WERI-Rb-1 (cell line): ENCODE measurements at places on chromosomes 4 and X.

GRCh38 chr4:56375458-56375857 lies 11.8 kb downstream of the AASDH start:
- DNase-seq: no peak

DNA sequence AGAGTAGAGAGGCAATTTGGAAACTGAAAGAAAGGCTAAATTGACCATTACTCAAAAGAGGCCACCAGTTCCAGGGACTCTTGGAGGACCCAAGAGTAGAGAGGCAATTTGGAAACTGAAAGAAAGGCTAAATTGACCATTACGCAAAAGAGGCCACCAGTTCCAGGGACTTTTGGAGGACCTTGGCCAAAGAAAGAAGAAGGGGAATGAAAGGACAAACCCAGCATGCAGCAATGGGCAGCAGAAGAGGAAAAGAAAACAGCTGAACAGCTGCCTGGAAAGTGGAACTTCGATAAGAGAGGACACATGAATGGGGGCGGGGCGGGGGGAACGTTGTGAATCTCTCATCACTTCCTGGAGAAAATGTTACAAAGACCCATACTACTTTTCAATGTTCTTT lies 80.8 kb downstream of the PALLD start:
- DNase-seq: no peak

- DNase-seq: no peak
These were observed 36.1 kb downstream of the HERC6 start for GRCh38 chr4:88414755-88415154.

- DNase-seq: no peak
These were observed 44.7 kb upstream of the ACSL4 start for GRCh38 chrX:109777749-109778148.

GRCh38 chr4:167616476-167616875 lies 382.2 kb upstream of the SPOCK3 start:
- no peak for DNase-seq

- DNase-seq: no peak
These were observed 105.9 kb upstream of the HPGD start for GRCh38 chr4:174628191-174628590.

GRCh38 chr4:94728056-94728766 lies 29.5 kb upstream of the BMPR1B start:
- no peak for DNase-seq

DNA sequence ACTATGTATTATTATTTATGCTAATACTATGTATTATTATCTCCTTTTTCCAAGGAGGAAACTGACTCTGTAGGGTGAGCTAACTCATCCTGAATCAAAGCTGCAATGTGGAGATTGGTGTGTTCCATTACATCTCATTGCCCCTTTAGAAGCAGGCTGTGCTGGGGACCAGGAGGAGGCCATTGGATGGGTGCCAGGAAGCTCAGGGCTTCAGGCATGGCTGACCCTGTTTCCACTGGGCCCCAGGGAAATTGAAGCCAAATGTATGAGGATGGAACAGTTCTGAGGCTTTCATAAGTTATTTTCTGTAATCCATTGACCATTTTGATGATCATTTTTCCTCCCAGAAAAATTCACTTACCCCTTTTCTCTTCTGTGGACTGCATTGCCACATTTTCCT lies 418.8 kb upstream of the ZFP42 start:
- DNase-seq: no peak

DNA sequence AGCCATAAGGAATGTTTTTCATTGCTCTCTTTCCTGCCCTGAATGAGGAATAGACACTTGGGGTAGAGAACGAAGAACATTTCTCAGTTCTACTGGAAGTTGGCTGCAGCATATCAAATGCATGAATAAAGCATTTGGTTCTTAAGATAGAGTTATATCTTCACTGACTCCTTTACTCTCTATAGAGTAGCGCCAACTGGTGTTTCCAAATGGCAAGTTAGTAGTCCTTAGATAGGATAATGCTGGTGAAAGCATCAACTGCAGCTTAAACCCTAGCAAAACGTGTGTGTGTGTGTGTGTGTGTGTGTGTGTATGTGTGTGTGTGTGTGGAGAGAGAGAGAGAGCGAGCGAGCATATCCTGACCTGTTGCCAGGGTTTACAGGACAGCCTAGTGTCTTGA lies 62.2 kb upstream of the FRMPD4 start:
- no peak for DNase-seq

DNA sequence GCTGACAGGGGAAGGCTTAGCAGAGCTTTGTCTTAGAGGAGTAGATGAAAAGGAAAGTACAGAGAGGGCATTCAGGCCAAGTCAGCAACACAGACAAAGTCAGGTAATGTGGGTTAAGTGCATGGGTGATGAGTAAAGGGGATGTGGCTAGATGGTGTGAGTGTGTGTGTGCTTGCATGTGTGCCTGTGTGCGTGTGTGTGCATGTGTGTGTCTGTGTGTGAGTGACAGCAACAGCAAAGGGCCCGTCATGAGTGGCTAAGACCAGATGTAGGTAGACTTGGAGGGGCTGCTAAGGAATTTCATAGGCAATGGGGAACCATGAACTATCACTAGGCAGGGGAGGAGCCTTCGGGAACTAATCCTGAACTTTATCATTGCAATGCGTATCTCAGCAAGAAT lies 2.2 kb upstream of the GPR78 start:
- DNase-seq: no peak

DNA sequence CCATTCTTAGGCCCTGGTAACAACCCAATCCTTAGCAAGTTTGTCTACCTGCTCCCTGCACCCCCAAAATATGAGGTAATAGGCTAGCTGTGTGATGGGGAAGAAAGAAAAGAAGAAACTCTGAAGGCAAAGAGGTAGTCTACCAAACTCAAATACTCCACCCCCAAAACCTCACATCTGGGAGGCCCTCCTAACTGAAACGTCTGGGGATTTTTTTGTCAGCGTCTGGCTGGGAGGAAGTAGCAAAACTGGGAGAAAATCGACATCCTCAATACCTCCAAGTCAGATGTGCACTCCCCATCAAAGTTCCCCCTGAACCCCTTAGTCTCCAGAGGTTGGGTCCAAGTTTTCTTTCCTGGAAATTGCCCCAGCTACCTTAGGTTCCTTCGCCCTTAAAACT lies 1.0 kb downstream of the LAMP2 start:
- no peak for DNase-seq
